ENCODE measurements at places on chromosomes 11 and 22.
A peak's percentile ranks its signal among the peaks of the same experiment; 100 is the strongest.

DNA sequence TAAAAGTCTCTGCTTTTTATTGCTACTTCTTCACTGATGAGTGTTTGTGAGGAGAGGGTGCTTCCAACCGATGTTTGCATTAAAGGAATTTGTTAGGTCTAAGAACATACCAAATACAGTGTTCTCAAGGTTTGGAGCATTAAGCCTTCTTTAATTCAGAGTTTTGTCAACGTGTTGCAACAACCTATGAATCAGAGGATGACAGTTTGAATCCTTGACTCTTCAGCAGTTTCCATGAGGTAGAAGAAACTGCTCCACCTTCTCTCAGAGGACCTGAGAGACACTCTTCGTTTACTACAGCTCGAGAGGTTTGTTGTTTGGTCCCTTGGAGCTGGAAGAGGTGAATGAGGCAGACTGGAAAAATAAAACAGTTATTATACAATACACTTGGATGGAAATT, 55.7 kb downstream of the NCAM1 start:
- no peak for DNase-seq

DNA sequence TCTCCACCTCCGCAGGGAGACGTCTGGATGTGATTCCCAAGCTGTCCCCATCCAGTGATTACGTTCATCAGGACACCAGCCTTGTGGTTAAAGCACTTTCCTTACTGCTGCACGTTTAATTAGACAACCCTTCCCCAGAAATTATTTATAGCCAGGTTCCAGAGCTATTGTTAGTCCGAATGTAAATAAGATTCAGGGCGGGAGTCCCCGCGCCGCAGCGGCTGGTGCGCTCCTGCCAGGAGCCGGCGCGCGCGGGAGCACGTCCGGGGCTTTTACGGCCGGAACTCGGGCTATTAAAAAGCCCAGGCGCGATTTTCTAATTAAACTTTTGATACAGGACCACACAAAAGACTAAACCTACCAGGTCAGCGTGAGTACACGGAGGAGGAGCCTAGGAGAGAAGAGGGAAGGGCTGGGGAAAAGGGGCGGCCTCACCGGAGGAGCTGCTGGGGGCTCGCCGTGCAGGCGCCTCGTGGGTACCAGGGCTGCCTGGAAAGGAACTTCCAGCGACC, 538.3 kb downstream of the OPCML start:
- DNase-seq, result no peak

DNA sequence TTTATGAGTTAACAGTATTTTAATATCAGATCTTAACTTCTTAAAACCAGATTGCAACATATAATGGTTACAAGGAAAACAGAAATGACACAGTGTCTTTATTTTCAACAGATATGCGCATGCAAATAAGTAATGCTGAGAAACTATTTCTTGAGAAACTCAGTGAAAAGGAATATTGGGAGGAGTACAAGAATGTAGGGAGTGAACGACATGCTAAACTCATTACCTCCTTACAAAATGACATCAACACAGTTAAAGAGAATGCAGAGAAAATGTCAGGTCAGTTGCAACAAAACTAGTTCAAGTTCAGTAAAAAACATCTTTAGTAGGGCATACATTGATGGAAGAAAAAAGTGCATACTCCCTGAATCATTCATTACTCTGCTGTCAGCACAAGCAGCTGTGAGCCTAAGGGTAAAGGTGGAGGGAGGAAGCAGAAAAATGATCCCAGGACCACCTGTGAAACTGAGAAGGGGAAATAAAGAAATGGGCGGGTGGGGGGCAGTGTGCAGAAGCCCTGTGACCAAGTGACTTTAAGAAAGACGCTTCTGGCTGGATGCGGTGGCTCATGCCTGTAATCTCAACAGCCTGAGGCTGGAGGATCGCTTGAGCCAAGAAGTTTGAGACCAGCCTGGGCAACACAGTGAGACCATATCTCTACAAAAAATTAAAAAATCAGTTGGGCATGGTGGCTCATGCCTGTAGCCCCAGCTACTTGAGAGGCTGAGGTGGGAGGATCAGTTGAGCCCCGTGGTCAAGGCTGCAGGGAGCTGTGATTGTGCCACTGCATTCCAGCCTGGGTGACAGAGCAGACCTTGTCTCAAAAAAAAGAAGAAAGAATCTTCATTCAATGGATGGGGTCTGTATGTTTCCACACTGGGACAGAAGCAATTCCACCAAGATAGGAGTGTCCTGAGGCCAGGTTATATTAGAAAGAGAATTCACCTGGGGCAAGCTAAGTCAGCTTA, 31.2 kb downstream of the CCDC83 start:
- no peak for DNase-seq

DNA sequence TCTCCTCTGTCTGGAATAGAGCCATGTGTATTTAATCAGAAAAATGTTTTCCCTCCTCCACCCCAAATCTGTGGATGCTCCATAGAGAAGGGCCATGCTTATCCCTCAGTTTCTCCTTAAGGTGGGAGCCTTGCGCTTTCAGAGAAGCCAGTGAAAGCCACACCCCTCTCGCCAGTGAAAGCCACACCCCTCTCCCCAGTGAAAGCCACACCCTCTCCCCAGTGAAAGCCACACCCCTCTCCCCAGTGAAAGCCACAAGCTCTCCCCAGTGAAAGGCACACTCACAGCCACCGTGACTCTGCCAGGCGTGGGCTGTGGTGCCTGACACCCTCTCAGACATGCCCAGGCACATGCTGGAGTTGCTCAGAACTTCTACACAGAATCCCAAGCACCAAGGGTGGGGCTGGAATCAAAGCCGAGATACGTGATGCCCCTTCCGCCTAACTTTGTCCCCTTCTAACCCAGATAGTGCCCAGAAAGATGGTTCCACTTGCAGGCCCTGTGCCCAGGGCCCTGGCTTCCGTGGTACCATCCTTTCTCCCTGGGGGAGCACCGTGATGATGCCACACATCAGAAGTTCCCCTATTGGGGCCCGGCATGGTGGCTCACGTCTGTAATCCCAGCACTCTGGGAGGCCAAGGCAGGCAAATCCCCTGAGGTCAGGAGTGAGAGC, 16.5 kb upstream of the PRR5 start:
- peak; percentile 56 for DNase-seq

DNA sequence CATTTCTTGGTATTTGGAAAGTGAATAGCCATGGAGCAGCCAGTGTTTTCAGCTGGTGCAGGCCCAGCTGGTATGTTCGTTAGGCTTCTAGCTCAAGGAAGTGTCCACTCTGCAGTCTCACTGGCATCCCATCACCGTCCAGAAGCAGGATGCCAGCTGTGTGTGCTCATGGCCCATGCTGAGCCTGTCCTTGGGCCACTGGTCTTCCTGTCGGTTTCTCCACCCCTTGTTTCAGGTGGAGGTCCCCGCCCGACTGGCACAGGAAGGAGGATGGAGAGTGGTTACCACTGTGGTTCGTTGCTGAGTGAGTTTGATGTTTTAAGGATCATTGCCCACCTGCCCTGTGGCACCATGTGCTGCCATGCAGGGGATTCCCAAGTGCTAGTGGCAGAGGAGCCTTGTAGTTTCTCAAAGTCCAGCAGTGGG, 63.7 kb downstream of the MED15 start:
- DNase-seq, result no peak

GRCh38 chr22:43114958-43115357, 4.4 kb downstream of the BIK start:
- DNase-seq, result peak; percentile 77

- DNase-seq, result no peak
Observed at GRCh38 chr11:22190827-22191463, 1.9 kb upstream of the ANO5 start.

DNA sequence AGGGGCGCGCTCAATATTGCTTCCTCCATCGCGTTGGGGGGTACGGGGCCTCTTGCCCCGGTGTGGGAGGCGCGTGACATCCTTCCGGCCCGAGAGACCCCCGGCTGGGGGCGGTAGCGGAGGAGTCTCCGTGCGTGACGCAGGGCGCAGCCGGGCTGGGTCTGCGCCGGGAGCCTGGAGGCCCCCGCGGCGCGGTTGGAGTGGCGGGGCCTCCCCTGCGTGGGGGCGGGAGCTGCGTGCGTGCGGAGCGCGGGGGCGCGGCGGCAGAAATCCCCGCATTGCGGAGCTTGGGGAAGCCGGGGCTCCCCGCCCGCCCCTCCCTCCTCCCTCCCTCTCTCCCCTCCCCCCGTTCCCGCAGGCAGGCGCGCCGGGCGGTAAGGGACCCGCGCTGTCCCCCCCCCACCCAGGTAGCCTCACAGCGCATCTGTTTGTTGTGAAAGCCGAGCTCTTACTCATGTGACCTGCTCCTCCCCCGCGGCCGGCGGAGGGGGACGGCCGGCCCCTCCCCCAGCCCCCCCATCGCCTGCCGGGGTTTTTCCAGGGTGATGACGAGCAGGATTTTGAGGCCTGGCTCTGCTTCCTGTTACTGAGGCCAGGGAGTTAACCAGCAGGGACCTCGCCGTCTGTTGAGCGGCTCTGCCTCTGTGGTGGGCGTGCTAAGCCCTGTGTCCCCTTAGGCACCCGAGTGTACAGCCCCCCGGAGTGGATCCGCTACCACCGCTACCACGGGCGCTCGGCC, 1.6 kb downstream of the PIM3 start:
- DNase-seq, result peak; percentile 91
